CD8-positive, alpha-beta memory T cell (primary cell): ENCODE measurements at places on chromosomes 3 and 15.

GRCh38 chr3:66397745-66398144, 103.1 kb downstream of the LRIG1 start:
- no peak for DNase-seq

GRCh38 chr15:24318981-24319380, 356.6 kb upstream of the NPAP1 start:
- no peak for DNase-seq

DNA sequence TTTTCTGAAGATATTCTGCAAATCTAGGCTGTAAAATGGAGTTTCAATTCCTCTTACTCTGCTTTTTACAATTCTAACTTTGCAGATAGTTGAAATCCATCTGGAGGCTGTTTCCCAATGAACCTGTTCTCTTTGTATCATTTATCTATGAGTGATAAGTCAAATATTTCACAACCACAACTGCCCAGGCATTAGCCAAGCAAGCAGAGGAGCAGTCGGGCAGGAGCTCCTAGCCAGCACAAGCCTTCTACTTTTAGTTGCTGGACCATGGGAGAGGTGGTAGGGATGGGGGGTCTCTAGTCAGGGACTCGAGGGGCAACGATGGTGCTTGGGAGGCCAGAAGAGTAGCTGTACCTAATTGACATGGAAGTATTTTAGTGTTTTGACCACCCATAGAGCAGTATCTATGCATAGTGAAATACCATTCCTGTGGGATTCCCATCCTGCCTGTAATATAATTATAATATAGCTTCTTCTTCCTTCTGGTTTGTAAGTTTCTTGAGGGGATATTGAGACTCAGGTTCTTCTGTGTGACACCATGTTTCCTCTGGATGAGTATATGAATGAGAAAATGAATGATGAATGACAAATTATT, 353.5 kb upstream of the IL12A start:
- DNase-seq, result no peak

- DNase-seq, result no peak
Observed at GRCh38 chr3:5319454-5319853, 131.9 kb downstream of the EDEM1 start.

DNA sequence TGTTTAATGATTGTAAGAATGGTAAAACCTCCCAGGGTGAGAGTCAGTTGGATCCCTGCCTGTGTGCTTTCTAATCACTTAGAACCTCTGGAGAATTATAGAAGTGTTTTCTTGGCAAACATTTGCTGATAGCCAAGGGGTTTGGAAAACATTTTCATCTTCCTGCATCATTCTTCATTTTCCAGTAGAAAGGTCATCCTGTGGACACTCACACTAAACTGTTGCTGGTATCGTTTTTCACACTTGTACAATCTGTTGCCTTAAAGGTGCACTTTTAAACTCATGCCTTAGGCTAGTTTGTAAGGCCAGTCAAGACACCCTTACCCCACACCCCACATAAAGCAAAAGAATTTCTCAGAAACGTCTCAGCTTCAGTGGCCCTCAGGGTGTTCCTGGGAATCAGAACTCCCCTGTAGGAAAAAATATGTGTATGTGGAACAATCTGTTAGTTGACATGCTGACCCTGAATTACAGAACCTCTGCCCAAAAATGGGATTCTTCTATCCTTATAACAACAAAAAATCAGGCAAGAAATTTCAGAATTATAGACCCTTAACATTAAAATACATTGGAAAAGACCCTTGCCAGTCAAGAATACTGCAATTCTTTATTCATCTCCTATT, 5.8 kb upstream of the PLD1 start:
- no peak for DNase-seq

DNA sequence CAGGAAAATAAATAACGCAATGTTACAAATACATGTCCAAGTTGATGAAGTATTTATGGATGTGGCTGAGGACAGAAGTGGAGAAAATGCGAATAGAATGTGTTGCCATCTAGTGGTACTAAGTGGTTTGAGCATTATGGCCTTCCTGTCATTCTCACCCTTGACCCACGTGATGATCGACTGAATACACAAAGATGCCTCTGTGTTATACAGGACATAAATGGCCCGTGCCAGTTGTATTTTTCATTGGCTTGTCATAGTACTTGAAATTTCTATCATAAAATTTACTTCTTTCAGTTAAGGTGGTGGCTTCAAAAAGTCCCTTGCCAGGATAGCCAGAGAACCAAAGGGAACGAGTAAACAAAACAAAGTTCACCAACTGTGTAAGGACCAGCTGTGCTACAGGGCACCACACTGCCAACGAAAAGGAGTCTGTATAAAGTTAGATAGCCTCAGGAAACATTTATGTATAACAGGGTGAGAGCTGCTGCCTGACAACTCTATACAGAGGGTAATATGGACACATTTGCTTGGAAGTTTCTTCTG, 103.7 kb downstream of the MYH15 start:
- no peak for DNase-seq

- DNase-seq, result no peak
Observed at GRCh38 chr3:107822308-107822707, 268.5 kb downstream of the CD47 start.
